ENCODE measurements at places on chromosomes 3 and 15.
A peak's percentile ranks its signal among the peaks of the same experiment; 100 is the strongest.

DNA sequence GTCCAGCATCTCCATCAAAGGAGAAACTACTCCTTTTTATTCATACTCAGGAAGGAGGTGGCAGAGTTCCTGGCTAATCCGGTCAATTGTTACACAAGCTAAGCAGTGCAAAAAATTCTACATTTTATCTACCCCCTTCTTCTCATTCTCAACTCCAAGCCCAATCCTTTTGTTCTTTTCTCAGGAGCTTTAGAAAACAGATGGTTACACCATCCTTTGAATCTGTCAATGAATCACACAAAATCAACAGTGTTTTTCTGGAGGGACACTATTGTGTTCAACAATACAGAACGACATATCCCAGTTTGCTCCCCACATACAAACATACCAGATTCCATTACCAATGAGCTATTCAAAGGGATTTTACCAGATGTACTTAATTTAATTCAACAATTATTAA lies 362.1 kb downstream of the MAGI1 start:
- DNase-seq, result no peak

- DNase-seq, result no peak
Observed at GRCh38 chr3:194277786-194278130, 73.4 kb downstream of the CPN2 start.

- DNase-seq, result no peak
Observed at GRCh38 chr3:30749230-30749629, 142.8 kb downstream of the TGFBR2 start.

DNA sequence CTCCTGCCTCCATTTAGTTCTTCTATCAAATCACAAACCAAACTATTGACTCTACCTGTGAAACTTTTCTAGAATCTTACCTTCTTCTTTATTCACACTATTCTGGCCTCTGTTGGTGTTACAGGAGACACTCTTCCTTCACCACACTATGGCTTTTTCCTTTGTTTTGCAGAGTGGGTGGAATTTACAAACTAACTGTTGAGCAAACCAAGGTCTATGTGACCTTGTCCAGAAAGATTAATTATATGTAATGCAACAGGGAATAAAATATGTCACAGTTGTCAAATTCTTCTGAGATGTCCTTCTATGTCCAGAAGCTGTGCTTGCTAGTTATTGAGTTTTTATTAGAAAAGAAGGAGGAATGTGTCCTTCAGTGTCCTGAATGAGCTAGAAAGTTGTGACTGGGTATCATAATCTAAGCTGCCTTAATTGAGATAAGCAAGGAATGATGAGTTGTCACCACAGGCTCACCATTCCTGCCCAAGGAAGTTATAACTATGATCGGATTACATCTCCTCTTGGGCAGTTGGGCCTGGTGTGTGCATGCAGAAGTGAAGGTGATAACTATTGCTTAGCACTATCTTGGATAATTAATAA lies 21.7 kb downstream of the ARL14 start:
- DNase-seq, result no peak

DNA sequence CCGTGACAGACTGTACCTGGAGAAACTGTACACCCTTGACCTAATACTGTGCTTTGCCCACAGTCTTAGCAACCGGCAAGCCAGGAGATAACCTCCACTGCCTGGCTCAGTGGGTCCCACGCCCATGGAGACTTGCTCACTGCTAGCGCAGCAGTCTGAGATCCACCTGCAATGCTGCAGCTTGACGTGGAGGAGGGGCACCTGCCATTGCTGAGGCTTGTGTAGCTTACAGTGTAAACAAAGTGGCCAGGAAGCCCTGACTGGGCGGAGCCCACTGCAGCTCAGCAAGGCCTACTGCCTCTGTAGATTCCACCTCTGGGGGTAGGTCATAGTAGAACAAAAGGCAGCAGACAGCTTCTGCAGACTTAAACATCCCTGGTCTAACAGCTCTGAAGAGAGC lies 189.3 kb downstream of the EDEM1 start:
- DNase-seq, result no peak

DNA sequence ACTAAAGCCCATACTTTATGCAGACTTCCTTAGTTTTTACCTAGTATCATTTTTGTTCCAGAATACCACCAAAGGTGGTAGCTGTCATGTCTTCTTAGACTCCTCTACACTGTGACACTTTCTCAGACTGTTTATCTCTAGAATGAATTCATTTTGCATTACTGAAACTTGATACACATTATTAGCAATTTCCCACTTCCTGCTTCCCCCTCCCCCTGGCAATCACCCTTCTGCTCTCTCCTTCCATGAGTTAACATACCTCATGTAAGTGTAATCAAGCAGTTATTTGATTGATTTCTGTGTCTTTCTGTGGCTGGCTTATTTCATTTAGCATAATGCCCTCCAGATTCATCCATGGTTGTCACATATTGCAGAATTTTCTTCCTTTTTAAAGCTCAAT lies 204.9 kb downstream of the STAG1 start:
- DNase-seq, result no peak

- no peak for DNase-seq
Observed at GRCh38 chr3:169286214-169286613, 377.3 kb downstream of the MECOM start.

DNA sequence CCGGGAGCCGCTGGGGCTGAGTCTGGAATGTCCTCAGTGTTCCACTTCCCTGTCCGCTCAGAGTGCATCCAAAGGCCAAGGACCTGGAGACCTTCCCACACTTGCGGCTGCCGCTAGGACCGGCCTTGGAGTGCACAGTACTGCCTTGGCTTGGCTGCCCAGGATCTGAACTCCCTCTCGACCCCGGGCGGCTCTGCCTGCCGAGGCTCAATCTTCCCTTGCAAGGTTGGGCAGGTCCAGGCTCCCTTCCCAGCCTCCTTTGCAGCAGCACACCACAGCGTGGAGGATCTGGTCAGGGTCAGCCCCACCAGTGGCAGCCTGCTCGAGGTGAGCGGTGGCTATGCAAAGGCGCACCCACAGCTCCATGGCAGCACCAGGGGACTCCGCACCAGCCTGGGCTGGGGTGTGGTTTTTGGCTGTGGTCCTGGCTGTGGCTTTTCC lies 69.2 kb downstream of the PLXNA1 start:
- no peak for DNase-seq

DNA sequence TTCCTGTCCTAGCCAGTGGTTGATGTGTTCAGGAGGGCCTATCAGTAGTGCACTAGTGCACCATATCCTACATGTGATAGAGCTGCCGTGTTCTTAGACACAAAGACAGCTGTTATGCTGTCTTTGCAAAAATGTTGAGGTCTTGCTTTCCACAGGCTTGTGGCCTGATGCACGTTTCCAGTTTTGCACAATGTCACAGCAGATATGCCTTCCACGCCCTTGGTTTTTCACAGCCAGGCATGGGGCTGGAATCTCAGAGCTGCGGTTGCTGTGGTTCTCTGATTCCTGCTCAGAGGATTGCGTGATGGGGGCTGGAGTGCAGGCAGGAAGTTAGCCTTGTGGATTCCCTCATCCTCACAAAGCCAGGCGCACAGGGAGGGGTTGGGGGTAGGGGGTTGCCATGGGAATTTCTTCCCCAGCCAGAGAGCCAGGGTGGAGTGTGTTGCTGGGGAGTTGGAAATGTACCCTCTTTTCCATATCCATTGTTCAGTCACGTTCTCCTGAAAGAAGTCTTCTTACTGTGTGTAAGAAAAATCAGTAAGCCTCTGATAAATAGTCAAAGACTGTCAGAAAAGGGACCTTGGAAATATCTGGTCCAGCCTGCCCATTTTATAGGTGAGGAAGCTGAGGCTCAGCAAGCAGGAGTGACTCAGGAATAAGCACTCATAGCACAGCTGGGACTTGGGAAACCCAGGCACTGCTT lies 79.4 kb downstream of the SMAD3 start:
- DNase-seq, result no peak

- DNase-seq, result no peak
Observed at GRCh38 chr15:25737218-25737643, 125.9 kb downstream of the ATP10A start.

- DNase-seq, result no peak
Observed at GRCh38 chr3:41502481-41502880, 303.2 kb downstream of the CTNNB1 start.

- DNase-seq, result no peak
Observed at GRCh38 chr3:149007567-149008257, 16.4 kb downstream of the GYG1 start.

DNA sequence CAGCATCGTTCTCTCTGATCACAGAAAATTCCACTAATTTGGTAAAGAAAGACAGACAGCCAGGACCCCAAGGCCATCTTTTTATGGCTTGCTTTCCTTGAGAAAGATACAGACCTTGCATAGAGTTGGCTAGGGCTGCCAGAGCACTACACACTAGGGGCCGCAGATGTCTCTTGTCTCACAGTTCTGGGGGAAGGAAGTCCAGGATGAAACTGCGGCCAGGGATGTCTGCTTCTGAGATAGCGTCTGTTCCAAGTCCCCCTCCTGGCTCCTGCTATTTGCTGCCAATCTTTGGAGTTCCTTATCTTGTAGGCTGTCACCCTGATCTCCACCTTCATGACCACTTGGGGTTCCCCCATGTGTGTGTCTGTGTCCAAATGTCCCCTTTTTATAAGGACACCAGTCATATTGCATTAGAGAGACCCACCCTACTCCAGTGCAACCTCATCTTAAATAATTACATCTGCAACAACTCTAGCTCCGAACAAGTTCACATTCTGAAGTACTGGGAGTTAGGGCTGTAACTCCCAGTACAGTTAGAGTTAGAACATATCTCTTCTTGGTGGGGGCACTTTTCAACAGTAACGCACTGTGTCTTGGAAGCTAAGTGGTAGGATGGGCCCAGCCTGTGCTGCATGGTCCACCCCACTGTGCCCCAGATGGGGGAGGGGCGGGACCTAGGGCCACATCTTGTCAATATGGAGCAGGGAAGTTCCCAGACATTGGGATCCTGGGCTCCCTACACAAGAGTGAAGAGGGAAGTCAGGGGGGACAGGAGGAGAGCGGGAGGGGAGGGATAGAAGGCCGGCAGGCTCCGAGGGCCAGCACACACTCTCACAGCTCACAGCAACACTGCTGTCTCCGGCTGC lies 42.2 kb downstream of the KLF15 start:
- DNase-seq, result no peak

- DNase-seq, result no peak
Observed at GRCh38 chr3:131731709-131732108, 228.9 kb upstream of the MRPL3 start.

DNA sequence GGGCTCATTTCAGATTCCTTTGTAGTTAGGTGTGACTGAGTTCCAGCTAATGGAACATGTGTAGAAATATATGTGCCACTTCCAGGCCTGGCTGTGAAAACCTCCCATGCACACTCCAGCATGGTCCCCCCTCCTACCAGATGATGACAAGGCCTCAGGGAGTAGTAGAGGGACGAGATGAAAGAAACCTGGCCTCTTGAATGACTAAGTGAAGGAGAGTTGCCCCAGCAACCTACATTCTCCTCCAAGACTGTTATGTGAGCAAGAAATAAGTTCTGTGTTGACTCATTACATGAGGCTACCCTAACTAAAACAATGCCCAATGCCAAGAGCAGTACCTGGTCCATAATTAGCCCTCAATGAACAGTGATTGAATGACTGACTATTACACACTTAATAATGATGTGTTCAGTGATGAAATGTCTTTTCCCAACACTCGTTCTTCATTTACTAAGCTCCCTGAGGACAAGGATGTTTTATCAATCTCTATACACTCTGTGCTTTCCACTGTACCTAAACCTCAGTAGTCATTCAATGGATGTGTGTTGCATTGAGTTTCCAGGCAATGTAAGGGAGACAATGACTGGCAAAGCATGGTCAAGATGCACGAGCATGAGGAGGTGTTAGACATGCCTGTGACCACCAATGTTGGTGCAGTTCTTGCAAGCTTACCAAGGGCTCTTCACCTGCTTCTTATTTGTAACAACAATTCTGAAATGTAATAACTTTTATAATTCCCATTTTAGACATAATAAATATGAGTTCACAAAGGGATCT lies 62.0 kb upstream of the BCL6 start:
- peak; percentile 58 for DNase-seq

DNA sequence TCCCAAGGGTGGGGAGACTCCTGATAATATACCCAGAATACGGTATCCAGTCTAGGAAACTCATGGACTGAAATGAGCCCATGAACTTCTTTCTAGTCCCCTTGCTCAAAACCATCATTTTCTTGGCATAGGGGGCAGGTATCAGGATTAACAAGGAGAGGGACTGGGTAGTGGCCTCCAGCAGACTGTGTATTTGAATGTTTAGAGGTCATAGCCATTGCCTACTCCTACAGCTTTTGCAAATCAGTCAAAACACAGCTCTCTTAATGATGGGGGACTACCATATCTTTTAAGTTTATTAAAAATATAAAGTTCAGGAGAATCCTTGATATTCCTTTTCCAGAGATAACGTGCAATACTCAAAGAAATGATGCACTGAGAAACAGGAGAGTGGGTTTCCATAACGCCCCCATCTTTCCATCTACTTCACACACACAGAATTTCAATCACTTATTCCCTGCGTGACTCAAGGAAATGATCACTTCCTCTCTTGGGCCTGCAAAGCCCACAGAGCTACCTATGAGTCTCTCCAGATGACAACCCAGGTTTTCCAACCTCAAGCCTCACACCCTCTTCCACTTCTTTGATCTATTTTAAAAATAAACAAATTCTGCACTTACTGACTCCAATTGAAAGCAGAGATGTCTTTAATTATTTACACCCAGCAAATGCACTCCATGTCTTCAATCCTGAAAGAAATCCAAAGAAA lies 584.0 kb upstream of the LMCD1 start:
- no peak for DNase-seq

DNA sequence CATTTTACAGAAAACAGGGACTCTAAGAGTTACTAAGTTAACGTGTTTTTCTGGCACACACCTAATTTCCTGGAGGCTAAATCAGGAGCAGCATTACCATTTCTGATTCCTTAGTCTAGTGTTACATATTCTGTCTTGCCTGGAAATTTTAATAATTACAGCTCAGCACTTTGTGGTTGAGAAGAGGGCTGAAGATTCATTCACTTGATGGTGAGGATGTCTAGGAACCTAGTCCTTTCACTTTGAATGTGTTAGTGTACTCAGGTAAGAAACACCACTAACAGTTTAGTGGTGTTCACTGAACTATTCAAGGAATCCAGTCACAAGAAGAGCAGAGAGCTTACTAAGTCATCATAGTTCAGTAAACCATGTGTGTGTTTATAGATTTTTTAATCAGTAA lies 102.8 kb downstream of the STT3B start:
- no peak for DNase-seq

DNA sequence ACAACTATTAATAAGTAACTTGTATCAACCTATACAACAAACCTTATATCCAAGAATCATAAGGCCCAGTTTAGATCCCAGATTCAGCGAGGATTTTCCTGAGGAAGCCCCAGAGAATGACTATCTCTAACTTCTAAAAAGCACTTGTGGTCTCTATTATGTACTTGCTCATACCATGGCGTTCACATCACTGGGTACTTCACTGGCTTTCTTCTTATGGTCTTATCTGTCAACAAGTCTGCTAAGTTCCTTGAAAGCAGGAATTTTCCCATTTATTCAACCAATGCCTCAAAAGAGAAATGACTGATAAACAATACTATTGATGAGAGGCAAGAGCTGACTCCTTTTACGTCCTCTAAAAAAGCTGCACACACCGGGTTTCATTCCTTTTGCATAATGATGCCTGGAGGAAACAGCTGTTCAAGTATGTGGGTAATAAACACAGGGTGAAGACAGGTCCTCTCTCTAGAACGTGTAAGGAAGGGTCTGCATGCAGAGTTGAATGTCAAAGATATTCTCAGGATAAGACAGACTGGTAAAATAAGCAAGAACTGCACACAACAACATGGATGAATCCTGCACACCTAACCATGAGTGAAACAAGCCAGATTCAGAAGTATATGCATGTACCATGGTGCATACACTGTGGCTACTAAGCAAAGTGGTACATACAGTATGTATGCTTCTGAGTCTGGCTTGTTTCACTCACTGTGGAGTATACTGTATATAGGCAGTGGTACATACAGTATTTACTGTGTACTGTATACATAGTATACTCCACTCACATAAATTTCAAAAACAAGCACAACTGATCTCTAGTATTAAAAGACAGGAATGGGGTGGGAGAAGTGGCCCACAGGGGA lies 408.7 kb downstream of the SHQ1 start:
- no peak for DNase-seq

Data from stimulated activated CD8-positive, alpha-beta memory T cell treated with anti-CD3 and anti-CD28 coated beads, Interleukin-7, amount 100 ng/mL, for 48 hours (primary cell).